ENCODE measurements at places on chromosomes 11 and 22. TPM values are rescaled to one million over a fixed set of nuclear protein-coding genes. Genes with fewer than 3 reads are reported as not detected.

RBMXL2 gene
- total RNA-seq = not detected

SUSD2 gene
- total RNA-seq = 56.4 TPM

MAPK8IP2 gene
- 3.9 TPM for total RNA-seq

OR5A1 gene
- total RNA-seq = not detected

OR52A1 gene
- not detected for total RNA-seq

GNG3 gene
- not detected for total RNA-seq

LDHAL6A gene
- total RNA-seq = not detected

APOA5 gene
- not detected for total RNA-seq

TSSK2 gene
- not detected for total RNA-seq

PHOX2A gene
- not detected for total RNA-seq

MOGAT2 gene
- total RNA-seq = not detected

TBX10 gene
- not detected for total RNA-seq

P4HA3 gene
- 49.8 TPM for total RNA-seq

SLN gene
- total RNA-seq = 1.6 TPM
